Smooth muscle cell of bladder (primary cell): ENCODE measurements at places on chromosomes 6 and 20. TPM values are rescaled to one million over a fixed set of nuclear protein-coding genes. Genes with fewer than 3 reads are reported as not detected.

Gene TGM3
- 0.18 TPM in 1 of 2 replicates, not detected in the other for total RNA-seq

Gene FILIP1
- 0.14 and 0.28 TPM in 2 replicates for total RNA-seq

Gene FRS3
- 0.83 and 0.85 TPM in 2 replicates for total RNA-seq

Gene RSPH3
- total RNA-seq: 4.3 and 4.8 TPM in 2 replicates

Gene HLA-DPA1
- 2.8 TPM in 1 of 2 replicates, not detected in the other for total RNA-seq

Gene NQO2
- total RNA-seq: 34.1 and 38.5 TPM in 2 replicates
